T-helper 2 cell treated with Interferon-gamma antibody and Interleukin-4, amounts not matched to agents 100 ng/mL and 5 ng/mL, for 36 hours (primary cell): ENCODE measurements at places on chromosomes 6 and 20. TPM values are rescaled to one million over a fixed set of nuclear protein-coding genes. Genes with fewer than 3 reads are reported as not detected.

Gene DPPA5
- not detected in 2 replicates for total RNA-seq

Gene RAB32
- 0.70 and 0.82 TPM in 2 replicates for total RNA-seq

Gene HEY2
- total RNA-seq, result not detected in 2 replicates

Gene ZNF831
- total RNA-seq, result 6.6 and 6.8 TPM in 2 replicates

Gene NOTCH4
- total RNA-seq, result 0.16 and 0.18 TPM in 2 replicates

Gene RMND1
- total RNA-seq, result 14.9 and 17.1 TPM in 2 replicates

Gene FAXC
- 0.23 TPM in 1 of 2 replicates, not detected in the other for total RNA-seq

Gene CENPW
- total RNA-seq, result 57.9 and 60.6 TPM in 2 replicates

Gene CEP57L1
- total RNA-seq, result 19.7 and 21.9 TPM in 2 replicates
